ENCODE measurements at places on chromosomes 16 and 17. TPM values are rescaled to one million over a fixed set of nuclear protein-coding genes. Genes with fewer than 3 reads are reported as not detected.

PKMYT1 gene
- total RNA-seq = 2.0 TPM

SCPEP1 gene
- total RNA-seq = 27.7 TPM

FXR2 gene
- total RNA-seq = 25.9 TPM

PAM16 gene
- 16.3 TPM for total RNA-seq

RTN4RL1 gene
- total RNA-seq = 0.40 TPM

KLHL10 gene
- not detected for total RNA-seq

TNFRSF17 gene
- total RNA-seq = not detected

LCAT gene
- 0.87 TPM for total RNA-seq

GP2 gene
- not detected for total RNA-seq

AATK gene
- 1.5 TPM for total RNA-seq

GSG1L gene
- total RNA-seq = 0.60 TPM

DYNLRB2 gene
- total RNA-seq = 0.20 TPM

VTN gene
- total RNA-seq = under 0.01 TPM

CDC27 gene
- 119 TPM for total RNA-seq

GRCh38 chr16:86511317-86512161 is 1.2 kb downstream of the FOXF1 start:
- DNase-seq = no peak

GRCh38 chr16:11140867-11141266 is 115.1 kb downstream of the SOCS1 start:
- no peak for DNase-seq

DNA sequence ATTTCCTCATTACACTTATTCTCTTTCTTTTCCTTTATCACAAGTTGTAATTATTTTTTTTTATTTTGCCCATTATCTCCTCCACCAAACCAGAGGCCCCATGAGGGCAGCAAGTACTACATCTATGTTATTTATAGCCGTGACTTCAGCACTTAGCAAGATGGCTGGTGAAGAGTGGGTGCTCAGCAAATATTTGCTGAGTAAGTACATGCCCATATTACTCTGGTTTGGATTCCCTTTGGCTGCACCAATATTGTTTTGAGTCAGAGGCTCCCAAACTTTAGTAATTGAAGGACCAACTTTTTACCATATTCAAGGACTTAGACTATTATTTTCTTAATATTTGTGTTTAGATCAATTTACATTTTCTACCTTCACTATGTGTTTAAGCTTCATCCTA is 83.2 kb downstream of the HS3ST2 start:
- DNase-seq = no peak

DNA sequence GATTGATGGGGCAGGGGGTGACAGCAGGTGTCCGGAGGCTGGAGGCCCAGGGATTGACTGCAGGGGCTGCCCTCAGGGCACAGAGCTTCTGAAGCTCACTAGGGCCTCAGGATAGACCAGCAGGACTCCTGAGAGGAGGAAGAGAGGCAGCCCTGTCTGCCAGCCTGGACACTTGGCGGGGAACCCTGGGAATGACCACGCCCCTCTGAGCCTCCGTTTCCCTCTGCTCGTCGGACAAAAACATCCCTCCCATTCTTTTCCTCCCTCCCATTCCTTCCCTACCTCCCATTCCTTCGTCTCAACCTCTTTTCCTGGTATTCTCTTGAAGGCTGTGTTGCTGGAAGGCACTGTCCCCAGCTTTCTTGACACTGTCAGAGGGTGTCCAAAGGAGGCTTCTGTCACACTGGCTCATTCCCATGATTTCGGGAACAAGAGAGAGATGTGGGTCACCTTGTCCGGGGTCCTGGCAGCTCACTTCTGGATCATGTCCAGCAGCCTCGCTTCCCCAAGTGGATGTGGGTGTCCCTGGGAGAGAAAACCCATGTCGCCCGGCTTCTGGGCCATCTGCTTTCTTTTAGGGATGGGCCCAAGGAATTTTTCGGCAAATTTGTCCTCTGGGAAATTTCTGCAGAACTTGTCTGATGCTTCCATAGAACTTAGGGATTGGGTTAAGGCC is 145.5 kb downstream of the CMIP start:
- DNase-seq = no peak

GRCh38 chr16:79613009-79613408 is 12.5 kb upstream of the MAF start:
- DNase-seq = no peak

DNA sequence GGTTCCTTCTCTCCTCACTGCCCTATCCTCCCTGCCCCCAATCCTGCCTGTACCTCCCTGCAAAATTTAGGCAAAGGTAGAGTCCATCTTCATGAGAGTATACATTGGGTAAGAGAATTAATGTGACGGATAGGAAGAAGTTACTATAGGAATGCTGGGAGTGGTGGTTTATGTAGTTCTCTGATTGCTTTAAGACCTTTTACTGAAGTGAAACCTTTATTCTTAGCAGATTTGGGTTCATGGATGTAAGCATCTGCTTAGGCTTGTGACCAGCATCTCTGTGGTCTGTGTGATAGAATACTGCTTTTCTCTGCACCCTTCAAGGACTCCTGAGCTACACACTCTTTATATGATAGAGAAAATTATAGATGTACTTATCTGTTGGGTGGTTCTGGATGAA is 127.3 kb downstream of the PRKCA start:
- DNase-seq = no peak

DNA sequence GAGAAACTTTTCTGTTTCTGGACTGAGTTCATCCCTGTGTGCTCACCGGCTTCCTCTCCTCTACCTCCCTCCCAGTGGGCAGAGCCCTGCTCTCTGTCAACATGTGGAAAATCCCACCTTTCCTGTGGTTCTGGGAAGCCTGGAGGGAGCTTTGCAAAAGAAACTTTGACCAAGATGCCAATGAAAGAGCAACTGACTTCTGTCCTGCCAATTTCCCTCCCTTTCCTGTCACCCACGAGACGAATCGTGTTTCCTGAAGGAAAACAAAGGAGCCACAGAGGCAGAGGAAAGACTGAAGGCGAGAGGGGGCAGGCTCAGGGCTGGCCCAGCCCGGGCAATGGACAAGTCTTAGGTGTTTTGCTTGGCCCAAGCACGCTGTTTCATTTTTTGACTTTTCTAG is 82.8 kb downstream of the PLCG2 start:
- DNase-seq = peak; percentile 63

DNA sequence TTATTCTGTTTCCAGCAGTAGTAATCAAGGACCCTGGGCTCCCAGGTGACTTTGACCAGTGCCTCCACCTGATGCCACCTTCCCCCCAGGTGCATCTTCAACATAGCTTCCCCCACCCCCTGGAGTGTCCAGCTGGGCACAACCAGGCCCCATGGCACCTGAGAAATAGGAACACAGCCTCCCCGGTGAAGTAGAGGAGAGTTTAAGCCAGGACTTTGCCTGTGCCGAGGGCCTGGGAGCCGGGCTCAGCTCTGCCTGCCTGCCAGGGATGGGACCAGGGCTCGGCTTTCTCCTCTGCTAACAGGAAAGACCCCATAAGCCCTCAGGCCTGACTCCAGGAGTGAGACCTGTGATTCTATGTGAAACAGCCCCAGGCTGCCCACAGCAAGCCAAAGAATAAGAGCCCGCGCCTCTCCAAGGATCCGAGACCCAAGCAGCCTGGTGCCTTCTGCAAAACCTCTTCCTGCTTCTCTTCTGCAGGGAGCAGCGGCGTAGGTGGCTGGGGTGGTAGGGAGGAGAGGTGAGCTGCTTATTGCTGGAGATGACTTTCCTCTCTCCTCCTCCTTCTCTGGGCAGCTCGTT is 16.4 kb upstream of the RBFOX3 start:
- DNase-seq = no peak

DNA sequence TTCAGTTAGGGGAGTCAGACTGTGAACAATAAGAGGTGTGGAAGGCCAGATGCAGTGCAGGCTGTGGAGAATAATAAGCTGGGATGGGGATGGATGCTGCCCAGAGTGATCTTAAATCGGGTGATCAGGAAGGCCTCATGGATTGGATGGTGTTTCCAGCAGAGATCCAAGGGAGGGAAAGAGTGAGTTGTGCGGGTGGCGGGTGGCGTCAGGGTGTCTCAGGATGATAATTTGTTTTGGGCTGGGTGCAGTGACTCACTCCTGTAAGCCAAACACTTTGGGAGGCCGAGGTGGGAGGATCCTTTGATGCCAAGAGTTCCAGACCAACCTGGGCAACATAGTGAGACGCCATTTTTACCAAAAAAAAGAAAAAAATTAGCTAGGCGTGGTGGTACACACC is 7.9 kb downstream of the CLUAP1 start:
- no peak for DNase-seq

DNA sequence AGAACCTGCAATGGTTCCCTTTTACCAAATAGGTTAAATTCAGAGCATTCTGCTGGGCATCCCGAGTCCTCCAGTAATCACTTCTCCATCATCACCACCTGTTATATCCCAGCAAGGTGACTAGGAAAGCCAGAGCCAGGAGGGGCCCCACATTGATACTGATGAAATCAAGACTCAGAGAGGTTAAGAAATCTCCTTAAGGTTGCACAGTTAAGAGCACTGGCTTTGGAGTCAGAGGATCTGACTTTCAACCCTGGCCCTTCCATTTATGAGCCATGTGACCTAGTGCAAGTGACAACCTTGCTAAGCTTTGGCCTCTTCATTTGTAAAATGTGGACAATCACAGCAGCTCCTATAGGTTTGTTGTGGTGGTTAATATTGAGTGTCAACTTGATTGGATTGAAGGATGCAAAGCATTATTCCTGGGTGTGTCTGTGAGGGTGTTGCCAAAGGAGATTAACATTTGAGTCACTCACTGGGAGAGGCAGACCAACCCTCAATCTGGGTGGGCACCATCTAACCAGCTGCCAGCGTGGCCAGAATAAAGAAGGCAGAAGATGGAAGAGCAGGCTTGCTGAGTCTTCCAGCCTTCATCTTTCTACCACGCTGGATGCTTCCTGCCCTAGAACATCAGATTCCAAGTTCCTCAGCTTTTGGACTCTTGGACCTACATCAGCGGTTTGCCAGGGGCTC is 194.2 kb upstream of the ASIC2 start:
- DNase-seq = no peak

GRCh38 chr17:2075336-2076086 is 20.6 kb downstream of the HIC1 start:
- DNase-seq = peak; percentile 55

DNA sequence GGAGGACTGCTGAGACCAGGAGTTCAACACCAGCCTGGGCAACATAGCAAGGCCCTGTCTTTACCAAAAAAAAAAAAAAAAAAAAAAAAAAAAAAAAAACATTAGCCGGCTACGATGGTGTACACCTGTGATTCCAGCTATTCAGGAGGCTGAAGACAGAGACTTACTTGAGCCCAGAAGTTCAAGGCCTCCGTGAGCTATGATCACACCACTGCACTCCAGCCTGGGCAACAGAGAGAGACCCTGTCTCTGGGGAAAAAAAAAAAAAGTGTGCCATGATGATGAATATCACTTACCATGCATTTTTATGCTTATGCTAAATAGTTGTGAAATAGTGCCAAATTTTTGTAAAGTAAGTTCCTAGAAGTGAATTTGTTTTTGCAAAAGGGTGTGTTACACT is 197.0 kb downstream of the LGALS9B start:
- DNase-seq = no peak

DNA sequence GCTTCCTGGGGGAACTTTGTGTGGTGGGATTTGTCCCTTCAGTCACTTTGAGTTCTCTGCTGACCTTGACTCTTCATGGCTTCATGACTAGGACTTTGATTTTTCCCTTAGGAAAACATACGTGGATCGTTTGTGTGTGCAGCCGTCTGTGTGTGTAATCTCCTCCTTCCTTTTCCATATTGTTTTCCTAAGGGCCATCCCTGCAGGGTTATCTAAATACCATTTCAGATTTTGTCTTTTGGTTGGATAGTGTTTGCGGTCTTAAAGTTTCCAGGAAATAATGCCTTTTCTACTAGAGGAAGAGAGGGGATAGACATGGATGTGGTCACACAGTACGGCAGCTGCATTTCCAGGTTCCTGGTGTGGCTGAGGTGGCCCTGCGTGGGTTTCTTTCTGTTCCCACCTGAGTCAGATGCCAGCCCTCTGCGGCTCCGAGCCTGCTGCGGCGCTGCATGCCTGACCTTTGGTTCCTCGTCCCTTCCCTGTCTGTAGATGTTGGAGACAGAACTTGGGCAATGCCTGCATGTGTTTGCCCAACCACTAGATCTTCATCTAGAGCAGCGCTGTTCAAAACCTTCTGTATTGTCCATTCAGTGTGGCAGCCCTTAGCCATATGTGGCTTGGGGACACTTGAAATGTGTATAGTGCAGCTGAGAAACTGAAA is 72.0 kb upstream of the LGALS9 start:
- DNase-seq = no peak

GRCh38 chr16:88066680-88067529 is 115.7 kb downstream of the BANP start:
- no peak for DNase-seq

DNA sequence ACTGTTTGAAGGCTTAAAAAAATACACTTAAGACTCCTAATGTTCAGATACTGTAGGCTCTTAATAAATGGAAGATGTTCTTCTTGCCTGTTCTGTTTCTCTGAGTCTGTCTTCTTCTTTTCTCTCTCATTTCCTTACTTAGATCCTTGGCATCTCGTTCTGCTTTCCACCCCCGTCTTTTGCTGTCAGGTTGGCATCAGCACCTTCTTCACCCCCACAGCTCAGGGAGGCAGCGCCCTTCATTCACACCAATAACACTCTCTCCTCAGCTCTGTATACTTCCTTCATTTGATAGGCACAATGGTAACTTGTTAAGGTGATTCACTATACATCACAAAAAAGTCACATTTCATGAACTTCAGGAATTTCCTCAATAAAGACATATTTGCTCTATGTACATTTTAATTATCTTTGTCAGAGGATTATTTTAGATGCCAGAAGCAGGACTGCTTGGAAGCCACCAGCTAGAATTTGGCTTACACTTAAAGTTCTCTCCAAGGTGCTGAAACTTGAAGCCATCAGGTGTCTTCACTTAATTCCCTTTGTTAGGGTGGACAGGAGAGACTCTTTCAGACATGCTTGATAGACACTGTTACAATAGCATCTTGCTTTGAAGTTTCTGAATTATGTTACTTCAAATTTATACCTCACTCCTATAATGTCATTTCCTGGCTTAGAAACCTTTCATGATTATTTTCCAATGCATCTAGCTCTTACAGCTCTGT is 670.1 kb upstream of the C16orf82 start:
- DNase-seq = no peak

DNA sequence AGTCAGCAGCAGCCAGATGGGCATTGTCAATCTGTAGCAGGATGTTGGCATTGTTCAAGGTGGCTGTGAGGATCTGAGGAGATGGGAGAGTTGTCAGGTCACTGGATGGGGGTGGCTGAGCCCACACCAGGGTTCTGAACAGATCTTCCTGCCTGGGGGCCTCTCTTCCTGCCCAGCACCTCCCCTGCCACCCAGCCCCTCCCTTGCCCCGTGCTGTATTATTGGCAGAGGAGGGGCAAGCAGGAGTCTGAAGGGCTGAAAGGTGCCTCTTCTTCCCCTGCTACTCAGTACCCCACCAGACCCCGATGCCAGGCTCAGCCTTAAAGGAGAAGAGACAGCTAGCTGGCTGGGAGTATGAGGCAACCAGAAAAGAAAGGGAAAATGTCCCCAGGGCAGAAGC is 93.0 kb downstream of the GOSR1 start:
- no peak for DNase-seq

GRCh38 chr16:12582696-12583095 is 221.0 kb downstream of the CPPED1 start:
- no peak for DNase-seq

GRCh38 chr17:60095830-60096229 is 17.1 kb upstream of the HEATR6 start:
- DNase-seq = no peak

All from lung microvascular endothelial cell (primary cell).